ENCODE measurements at places on chromosomes 3 and 15.
A peak's percentile ranks its signal among the peaks of the same experiment; 100 is the strongest.

GRCh38 chr3:52469001-52469400 lies 13.6 kb downstream of the NISCH start:
- no peak for DNase-seq

- DNase-seq, result no peak
Measured at GRCh38 chr3:58657571-58658141, 8.9 kb downstream of the FAM3D start.

- DNase-seq, result peak; percentile 76
Measured at GRCh38 chr15:53658255-53658654, 101.2 kb downstream of the WDR72 start.

DNA sequence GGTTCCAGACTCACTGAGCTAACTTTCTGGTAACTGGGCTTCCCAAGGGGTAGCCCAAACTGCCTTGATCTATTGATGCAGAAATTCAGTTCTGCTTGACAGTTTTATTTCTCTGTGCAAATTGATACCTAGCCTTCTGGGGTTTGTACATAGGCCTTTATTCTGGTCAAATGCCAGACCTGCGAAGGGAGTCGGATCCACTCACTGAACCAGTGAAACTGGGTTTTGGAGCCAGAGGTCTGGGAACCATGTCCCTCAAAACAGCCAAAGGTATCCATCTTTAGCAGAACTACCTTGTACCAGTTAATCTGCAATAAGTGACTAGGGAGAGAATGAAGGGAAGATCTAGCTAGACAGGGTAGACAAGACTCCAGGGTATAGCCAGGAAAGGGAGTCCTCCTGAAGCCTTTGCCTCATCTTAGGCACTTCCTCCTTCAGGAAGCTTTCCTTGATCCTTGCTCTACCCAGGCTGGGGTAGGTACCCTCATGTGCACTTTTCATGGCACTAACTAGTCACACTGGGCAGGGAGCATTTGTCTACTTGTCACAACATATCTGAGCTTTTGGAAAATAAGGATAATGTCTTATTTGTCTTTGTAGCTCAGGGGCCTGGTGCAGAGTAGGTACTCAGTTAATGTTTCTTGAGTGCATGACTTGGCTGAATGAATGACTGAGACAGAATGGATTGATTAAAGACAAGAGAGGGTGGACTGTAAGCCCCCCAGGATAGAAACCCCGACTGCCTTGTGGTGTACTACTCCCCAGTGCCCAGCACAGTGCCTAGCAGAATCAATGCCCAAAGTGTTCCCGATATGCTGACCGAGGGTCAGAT lies 1.4 kb upstream of the SNX33 start:
- no peak for DNase-seq

DNA sequence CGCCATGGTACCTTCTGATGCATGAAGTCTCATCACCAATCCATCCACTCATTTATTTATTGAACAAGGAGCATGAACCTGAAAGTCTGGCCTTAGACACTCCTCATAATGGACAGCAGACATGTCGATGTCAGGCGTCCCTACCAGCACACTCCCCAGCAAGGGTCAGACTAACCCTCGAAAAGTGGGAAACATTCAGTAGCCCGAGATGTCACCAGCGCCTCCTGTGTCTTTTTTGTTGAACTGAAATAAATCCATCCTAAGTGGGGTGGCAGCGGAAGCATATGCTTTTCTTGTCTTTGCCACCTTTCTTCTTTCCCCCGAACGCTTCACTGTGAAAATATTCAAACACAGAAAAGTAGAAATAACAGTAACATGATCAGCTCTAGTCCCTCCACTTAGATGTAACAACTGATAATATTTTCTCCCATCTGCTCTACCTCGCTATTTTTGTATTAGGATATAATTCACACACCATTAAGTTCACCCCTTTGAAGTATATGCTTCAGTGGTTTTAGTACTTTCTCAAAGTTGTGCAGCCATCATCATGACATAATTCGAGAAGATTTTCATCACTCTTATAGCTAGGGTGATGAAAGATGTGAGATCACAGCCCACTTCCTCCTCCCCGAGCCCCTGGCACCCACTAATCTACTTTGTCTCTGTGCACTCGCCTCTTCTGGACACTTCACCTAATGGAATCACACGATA lies 121.6 kb downstream of the ADAMTS17 start:
- no peak for DNase-seq

GRCh38 chr3:62911526-62911925 lies 36.3 kb upstream of the CADPS start:
- no peak for DNase-seq

DNA sequence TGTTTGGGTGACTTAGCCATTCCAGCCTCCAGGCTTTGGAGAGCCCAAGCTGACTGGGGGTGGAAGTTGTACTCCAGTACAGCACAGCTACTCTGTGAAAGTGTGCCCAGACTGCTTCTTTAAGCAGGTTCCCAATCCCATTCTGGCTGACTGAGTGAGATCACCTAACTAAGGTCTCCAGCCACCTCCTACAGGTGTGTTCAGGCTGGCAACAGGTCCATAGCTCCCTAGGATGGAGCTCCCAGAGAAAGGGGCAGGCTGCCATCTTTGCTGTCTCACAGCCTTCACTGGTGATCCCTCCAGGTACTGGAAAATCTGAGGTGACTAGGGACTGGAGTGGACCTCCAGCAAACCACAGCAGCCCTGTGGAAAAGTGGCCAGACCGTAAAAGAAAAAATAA lies 445.3 kb upstream of the KCNMB2 start:
- DNase-seq, result no peak

- DNase-seq, result no peak
Measured at GRCh38 chr3:114128231-114128630, 50.6 kb downstream of the DRD3 start.

DNA sequence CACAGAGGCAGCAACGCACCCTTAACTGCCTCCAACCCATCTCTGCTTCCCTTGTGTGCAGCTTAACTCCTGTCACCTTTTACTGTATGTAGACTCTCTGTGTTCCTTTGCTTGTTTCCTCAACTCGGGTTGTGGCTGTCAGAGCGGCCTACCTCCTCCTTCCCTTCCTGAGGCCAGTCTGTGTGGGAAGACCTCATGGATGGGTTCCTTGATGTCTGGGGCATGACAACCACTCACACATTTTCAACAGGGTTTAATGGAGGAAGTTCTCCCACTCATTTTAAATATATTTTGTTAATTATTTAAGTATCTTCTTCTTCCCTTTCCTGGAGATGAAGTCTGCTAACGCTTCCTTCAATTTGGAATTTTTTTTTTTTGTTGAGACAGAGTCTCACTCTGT lies 1.8 kb upstream of the CSPG5 start:
- no peak for DNase-seq

GRCh38 chr3:195601382-195601781 lies 17.6 kb upstream of the APOD start:
- DNase-seq, result no peak

DNA sequence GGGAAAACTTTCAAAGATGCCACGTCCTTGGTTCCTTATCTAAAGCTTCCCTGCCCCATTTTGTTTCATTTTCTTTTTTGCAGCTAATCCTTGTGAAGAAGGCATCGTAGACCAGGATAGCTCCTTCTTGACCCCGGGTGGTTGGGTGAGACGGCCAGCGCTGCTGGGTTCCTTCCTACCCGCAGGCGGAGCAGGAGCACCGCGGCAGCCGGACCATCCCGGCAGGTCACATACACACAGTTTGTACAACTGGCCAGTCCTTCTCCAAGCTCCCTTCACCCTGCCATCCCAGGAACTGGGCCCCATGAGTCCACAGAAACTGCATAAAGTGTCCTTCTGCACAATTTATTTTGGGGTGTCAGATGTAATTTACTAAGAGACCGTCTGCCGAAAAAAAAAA lies 83.9 kb downstream of the MEGF11 start:
- no peak for DNase-seq

- DNase-seq, result no peak
Measured at GRCh38 chr15:67133738-67134066, 68.3 kb downstream of the SMAD3 start.

DNA sequence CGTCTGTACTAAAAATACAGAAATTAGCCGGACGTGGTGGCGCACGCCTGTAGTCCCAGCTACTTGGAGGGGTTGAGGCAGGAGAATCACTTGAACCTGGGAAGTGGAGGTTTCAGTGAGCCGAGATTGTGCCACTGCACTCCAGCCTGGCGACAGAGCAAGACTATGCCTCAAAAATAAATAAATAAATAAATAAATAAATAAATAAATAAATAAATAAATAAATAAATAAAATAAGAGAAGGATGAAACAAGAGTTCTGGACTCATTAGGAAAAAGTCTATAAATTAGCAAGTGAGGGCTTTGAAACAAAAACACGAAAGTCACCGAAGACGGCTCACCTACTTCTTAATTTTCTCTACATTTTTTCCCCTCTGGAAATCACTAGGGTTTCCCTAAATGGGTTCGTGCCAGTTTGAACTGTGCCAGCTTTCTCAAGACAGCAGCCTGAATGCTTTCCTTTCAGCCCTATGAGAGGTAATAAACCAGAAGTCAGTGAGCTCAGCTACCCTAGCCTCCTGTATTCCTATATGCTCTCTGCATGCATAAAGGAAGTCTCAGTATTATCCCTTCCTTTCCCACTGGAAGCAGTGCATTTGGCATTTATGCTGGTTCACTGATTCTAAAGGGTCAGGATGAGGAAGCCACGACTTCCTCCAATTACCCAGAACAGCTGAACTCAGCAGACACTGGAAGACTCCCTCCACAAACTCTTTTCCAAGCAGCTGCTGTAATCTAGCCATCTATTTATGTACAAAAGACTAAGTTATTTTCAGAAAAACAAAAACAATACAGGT lies 266.9 kb downstream of the ZBBX start:
- no peak for DNase-seq

GRCh38 chr3:4061195-4061594 lies 242.0 kb upstream of the SETMAR start:
- no peak for DNase-seq

GRCh38 chr3:57815036-57815435 lies 58.9 kb downstream of the SLMAP start:
- no peak for DNase-seq

DNA sequence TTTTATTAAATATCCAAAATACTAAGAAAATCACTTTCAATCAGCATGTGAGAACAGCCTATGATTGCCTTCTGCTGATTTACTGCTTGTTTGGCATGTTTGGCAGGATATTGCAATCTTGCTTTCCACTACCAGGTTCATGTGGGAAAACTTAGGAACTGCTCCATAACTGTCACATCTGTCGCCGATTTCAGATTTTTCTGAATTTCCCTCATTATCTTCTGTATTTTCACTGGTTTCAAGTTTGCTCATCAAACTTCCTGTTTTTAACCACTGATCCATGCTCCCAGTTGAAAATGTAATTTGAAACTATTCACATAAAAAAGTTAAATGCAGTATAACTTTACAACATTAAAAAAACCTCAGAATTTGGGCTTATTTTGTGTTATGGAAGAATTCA lies 93.0 kb downstream of the NFKBIZ start:
- DNase-seq, result no peak

DNA sequence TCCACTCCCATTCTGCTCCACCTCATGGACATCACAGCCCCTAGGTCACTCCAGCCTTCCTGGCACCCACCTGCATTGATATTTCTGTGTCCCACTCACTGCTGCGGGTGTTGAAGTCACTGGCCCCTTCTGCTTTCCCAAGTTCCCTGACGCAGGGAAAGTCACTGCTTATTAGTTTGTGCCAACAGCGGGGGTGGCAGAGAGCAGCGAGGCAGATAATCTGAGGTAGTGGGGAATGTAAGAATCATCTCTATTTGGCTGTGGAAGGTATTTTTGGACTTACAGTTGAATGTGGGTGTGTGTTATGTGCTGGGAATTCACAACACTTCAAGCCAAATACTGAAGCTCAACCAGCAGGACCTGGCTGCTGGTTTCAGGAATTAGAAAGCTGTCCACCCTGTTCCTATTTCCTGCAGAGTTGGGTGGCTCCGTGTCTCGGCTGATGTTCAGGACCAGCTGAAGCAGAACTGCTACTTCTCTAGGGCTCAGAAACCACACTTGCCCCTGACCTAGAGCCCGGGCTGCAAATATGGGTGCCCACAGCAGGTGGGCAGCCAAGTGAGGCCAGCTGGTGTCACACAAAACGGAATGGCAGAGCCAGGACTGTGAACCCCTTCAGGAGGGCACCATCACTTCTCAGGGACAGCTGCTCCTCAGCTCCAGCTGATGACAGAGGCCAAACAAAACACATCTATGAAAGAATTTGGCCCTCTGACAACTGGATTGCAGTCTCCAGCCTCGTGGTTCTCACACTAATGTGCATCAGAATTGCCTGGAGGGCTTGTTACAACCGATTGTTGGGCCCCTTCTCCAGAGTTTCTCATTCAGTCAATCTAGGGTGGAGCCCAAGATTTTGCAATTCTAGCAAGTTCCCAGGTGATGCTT lies 57.7 kb downstream of the SEMA5B start:
- DNase-seq, result no peak

- no peak for DNase-seq
Measured at GRCh38 chr3:183824761-183825455, 469 bp downstream of the MAP6D1 start.

DNA sequence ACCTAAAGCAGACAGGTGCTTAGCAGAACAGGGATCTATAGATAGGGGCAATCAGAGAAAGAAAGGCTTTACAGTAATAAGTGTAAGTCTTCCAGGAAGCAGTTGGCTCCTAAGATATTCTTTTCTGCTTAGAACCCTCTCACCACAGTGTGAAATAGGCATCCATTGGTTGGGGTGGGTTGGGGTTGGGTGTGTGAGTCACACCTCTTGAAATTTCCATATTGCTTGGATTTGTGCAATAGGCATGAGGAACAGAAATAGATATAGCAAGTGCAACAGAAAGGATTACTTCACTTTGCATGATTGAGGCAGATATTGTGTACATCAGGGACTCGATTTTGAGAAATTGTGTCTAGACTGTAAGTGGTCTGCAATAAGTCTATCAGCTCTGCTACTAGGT lies 200.1 kb upstream of the GAP43 start:
- DNase-seq, result no peak

GRCh38 chr15:34850121-34850520 lies 54.8 kb upstream of the ACTC1 start:
- no peak for DNase-seq

GRCh38 chr3:195052939-195053338 lies 218.0 kb downstream of the XXYLT1 start:
- DNase-seq, result no peak

GRCh38 chr15:41606997-41607396 lies 48.0 kb downstream of the TYRO3 start:
- DNase-seq, result no peak
